ENCODE measurements at places on chromosomes 2 and 18.

- DNase-seq: no peak
Measured at GRCh38 chr18:69817335-69817940, 130.2 kb downstream of the CD226 start.

DNA sequence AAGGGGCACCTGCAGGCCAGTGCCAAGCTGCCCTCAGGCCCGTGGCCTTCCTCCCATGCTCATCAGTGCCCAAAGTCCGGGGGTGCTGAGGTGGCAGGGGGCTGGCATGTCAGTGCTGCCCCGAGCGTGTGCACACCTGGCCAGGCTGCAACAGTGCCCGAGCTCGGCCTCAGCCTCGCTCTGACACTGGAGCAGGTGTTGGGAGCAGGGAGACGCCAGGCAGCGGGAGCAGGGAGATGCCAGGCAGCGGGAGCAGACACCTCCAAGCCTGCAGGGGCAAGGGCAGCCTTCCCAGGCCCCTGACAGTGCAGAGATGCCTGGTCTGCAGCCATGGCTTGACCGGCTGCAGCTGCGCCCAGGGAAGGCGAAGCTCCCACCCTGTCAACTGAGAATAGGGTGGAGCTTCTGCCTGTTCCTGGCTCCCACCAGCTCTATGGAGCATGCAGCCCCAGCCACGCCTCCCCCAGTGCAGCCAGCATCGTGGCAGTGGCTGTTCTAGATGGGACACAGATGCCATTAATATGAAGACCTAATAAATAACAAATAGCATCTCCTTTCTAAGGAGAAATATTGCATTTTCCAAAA lies 82.4 kb downstream of the DTNB start:
- DNase-seq: no peak

GRCh38 chr2:27086724-27087593 lies at the start of gene KHK:
KHK (plus strand) TSS chr2:27086772; CDS start chr2:27087260, 488 bp downstream.
- DNase-seq: peak; percentile 51

- DNase-seq: no peak
Measured at GRCh38 chr18:10057894-10058791, 144.3 kb downstream of the VAPA start.

DNA sequence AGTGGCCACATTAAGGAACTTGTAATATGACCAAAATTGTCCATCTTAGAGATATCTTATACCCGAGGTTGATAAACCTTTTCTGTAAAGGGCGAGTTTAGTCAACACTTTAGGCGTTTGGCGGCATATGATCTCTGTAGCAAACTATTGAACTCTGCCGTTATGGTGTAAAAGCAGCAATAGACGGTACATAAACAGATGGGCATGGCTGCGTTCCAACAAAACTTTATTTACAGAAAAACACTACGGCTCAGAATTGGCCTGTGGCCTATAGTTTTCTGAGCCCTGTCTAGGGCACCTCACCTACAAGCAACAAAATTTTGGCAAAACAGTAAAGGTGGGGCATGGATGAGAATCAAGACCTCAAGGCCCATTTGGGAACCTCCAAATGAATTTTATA lies 121.9 kb upstream of the HAAO start:
- DNase-seq: no peak

GRCh38 chr2:174681099-174682006 lies 82.9 kb downstream of the CHRNA1 start:
- DNase-seq: no peak

DNA sequence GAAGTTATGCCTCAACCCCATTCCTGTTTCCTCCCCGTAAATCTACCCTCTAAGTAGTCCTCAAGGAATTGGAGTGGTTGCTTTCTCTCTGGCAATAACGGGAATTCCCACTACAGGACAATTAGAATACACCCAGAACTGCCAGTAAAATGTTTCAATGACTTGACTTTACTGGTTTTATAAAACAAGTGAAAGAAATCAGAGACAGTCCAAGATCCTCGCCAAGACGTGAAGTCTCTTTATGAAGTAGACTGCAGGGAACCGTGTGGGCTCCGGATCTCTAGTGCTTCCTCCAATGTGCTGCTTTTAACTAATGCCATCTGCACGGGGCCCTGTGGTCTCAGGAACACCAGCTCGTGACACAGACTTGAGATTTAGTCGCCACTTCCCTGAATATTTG lies 101.4 kb downstream of the CPO start:
- no peak for DNase-seq

DNA sequence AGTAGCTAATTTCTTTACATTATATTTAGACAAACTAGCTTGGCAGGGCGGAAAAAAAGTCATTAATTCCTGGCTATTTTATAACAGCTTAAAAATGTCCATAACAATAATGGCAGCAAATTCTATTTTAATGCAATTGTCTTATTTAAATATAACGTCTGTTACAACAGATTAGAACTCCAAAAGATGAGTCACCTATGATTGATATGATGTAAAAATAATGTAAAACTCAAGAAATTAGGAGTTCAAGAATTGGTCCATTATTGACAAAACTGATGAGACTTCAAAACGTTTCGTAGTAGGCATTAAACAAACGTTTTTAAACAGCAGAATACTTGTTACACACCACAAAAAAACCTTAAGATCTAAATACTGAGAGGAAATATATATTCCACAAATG lies 2.7 kb downstream of the XPO1 start:
- no peak for DNase-seq

- no peak for DNase-seq
Measured at GRCh38 chr2:75790814-75791467, 80.2 kb upstream of the GCFC2 start.

All from NCI-H1417 treated with DMSO at 0.1 percent for 48 hours (cell line).